ENCODE measurements at places on chromosomes 13 and 19.

- no peak for DNase-seq
Measured at GRCh38 chr19:42042455-42043170, 27.4 kb downstream of the GRIK5 start.

DNA sequence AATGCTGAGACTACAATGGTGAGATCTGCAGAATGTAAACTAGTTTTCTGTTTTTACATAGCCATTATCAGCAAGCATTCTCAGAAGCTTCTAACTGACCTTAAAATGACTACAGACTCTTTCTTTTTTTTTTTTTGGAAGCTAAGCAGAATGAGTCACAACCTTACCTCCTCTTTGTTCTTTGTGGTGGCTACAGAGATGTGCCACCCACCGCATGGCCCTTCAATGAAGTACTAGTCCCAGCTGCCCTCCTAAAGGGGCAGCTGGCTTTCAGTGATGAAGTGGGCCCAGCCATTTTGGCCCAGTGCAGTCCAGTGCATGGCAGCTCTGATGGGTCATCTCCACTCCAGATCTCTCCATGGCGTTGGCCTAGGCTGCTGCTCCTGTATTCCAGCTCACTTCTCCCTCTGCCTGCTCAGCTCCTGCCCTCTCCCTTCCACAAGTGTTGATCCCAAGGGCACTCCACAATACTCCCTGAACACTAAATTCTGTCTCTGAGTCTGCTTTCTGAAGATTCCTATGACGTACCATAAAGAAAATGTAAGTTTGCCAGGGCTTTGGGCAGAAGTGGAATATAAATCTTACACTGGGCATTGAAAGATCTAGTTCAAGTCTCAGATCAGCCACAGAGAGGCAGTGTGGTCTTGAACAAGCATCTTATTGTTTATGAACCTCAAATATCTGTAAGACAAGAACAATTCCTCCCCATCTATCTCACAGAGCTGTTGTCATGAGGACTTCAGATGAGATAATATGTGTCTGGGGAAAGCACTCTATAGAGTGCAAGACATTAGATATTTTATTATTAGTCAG is 85.6 kb downstream of the RXFP2 start:
- no peak for DNase-seq

DNA sequence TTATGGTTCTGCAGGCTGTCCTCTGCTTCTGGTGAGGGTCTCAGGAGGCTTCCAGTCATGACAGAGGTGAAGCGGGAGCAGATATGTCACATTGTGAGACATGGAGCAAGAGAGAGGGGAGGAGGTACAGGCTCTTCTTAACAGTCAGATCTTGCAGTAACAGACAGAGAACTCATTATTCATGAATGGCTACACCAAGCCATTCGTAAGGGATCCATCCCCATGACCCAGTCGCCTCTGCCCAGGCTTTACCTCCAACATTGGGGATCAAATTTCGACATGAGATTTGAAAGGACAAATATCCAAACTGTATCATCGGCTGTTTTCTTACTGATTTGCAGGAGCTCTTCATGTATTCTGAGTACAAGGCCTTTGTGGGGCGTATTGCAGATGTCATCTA is 21.7 kb downstream of the ZNF507 start:
- no peak for DNase-seq

DNA sequence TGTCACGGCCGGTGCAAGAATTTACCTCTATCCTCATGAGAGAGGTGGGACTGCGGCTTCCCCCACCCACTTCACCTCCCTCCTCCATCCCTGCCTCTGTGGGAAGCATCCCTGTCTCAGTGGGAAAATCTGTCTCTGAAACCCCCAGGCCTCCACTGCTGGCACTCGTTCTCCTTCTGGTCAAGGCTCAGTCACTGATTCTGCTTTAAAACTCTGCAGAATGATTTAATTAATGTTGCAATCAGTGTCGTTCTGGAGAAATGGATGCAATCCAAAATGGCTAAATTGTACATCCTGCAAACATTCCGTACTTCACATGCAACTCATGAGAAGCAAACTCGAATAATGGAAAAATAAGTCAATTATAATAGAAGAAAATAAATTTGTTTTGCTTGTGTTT is 5.6 kb downstream of the RASL11A start:
- no peak for DNase-seq

- DNase-seq, result no peak
Measured at GRCh38 chr13:46480131-46480530, 72.8 kb upstream of the LRCH1 start.

GRCh38 chr13:80441968-80442367 is 101.0 kb upstream of the SPRY2 start:
- no peak for DNase-seq

- DNase-seq, result no peak
Measured at GRCh38 chr19:53849237-53849676, 18.4 kb upstream of the MYADM start.

GRCh38 chr19:45003485-45003884 is 2.2 kb downstream of the RELB start:
- no peak for DNase-seq

- peak; percentile 22 for DNase-seq
Measured at GRCh38 chr19:19562665-19563347, 24.7 kb downstream of the CILP2 start.

DNA sequence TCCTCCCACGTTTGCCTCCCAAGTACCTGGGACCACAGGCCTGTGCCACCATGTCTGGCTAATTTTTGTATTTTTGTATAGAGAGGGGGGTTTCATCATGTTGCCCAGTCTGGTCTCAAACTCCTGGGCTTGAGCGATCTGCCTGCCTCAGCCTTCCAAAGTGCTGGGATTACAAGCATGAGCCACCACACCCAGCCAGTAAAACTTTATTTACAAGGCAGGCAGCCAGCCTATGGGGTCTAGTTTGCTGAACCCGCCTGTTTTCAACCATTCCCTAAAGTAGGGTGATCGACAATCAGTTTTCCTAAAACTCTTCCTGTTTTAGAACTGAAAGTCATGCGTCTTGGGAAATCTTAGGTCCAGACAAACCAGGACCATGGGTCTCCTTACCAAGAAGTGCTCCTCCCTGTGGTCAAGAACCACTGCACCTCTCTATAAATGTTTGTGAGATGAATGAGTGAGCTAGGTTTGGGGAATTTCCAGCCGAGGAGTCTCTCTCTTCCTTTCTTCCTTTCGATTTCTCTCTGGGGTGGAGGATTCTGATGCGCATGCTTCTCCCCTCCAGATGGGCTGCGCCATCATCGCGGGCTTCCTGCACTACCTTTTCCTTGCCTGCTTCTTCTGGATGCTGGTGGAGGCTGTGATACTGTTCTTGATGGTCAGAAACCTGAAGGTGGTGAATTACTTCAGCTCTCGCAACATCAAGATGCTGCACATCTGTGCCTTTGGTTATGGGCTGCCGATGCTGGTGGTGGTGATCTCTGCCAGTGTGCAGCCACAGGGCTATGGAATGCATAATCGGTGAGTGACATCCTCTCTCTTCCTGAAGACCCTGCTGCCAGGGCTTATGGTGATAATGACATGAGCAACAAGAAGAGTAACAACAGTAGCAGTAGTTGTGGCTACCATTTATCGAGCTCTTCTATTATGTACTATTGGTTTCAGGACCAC is 38.7 kb downstream of the ADGRE1 start:
- peak; percentile 35 for DNase-seq

GRCh38 chr13:111131048-111131447 is 15.9 kb downstream of the ARHGEF7 start:
- DNase-seq, result no peak

GRCh38 chr19:43595605-43595998 is 332 bp downstream of the IRGQ start:
- peak; percentile 18 for DNase-seq

DNA sequence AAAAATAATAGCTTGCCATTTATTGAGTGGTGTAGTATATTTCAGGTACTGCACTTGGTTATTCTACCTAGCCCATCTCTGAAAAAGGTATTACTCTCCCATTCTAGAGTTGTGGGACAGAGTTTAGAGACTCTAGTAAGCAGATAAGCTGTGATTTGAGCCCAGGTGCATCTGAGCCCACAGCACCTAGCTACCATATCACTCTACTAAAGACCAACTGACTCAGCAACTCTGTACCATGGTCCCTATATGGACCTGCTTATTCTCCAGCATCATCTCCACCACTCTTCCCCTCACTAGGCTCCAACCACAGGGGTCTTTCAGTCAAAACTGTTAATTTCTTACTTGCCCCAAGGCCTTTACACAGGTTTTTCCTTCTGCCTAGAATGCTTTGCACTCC is 64.4 kb downstream of the UBL3 start:
- DNase-seq, result no peak

All from stimulated activated CD4-positive, alpha-beta T cell treated with anti-CD3 and anti-CD28 coated beads, Interleukin-2, amount 100 ng/mL, for 24 hours (primary cell).